ENCODE measurements at places on chromosomes 3 and 15. TPM values are rescaled to one million over a fixed set of nuclear protein-coding genes. Genes with fewer than 3 reads are reported as not detected.

The BUB1B gene
- total RNA-seq, result 91.0 TPM

The SAMD7 gene
- not detected for total RNA-seq

DNA sequence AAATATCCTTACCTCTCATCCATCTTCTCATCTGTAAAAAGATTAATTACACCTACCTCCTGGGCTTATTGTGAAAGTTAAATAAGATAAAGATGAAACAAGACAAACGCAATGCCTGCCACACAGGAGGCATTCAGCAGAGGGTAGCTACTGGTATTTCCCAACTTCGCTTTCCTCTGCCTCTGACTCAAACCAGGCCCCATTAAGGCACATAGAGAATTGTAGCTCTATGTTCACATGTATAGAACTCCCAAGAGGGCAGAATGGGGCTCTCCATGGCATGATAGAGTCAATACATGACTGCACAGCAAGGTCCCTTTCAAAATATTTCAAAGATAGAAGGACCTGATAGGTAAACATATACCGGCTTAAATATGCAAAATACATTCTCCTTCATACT lies 1.4 kb downstream of the LYSMD2 start:
- no peak for DNase-seq

- DNase-seq, result no peak
These were observed 1181.4 kb downstream of the ROBO2 start for GRCh38 chr3:78221300-78221699.

DNA sequence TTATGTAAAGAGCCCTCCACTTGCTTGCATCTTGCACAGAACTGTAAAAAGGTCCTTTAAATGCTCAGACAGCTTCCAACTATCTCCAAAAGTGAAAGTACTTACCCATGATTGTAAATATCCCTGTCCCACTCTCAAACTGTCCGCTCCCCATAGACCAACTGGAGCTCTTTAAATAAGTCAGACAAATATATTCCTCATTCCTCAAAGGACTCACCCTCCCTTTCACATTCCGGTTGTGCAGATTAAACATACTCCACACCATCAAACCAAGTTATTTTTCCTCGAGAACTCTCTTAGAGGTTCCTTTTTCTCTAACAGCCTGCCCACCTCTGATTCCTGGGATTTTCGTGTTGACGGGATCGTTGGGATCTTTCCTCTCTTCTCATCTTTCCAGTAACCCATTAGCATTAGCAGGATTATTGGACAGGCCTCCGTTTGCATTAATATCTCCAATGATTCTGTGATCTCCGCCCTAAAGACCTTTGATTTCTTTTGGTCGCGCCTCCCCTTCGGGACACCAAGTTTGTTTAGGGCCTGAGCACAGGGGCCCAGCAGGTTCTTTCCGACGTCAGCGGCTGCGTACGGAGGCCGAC lies 763 bp downstream of the GOLGB1 start:
- DNase-seq, result no peak

The CX3CR1 gene
- total RNA-seq, result not detected

GRCh38 chr3:150055332-150055731 lies 84.6 kb upstream of the PFN2 start:
- no peak for DNase-seq
